ENCODE measurements at places on chromosomes 5 and 9. TPM values are rescaled to one million over a fixed set of nuclear protein-coding genes. Genes with fewer than 3 reads are reported as not detected.

DNA sequence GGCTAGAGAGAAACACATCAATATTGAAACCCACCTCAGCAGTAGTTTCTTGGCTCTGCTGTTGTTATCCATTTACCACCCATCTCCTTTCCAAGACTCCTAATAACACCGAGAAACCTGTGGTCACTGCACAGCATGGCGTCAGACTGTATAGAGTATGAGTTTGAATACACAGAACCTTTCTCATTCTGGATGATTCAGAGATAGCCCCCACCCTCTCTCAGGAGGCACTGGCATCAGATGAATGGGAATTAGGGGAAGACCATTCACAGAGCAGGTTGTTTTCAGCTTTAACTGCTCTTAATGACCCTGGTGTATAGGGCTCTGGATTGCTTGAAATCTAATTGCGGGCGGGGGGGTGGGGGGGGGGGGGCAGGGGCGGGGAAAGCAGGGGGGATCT lies 86.7 kb downstream of the GPR21 start:
- peak; percentile 18 for DNase-seq

GRCh38 chr5:16727755-16728325 lies 111.0 kb upstream of the RETREG1 start:
- DNase-seq, result peak; percentile 85

- no peak for DNase-seq
These were observed 98.5 kb upstream of the SMARCA2 start for GRCh38 chr9:1916655-1917054.

- no peak for DNase-seq
These were observed 114.4 kb downstream of the SEC61B start for GRCh38 chr9:99336531-99336930.

Gene TMOD1
- 3.0 TPM for total RNA-seq

- DNase-seq, result peak; percentile 35
These were observed 55.1 kb upstream of the SH3PXD2B start for GRCh38 chr5:172509405-172509781.
